Endothelial cell of umbilical vein (primary cell): ENCODE measurements at places on chromosomes 3 and 15.

GRCh38 chr3:134093956-134094355, 64.2 kb upstream of the SLCO2A1 start:
- H3K27me3 ChIP-seq: no peaks in the 10 kb centered on the region
- H3K4me1 ChIP-seq: no peaks in the 10 kb centered on the region
- H3K27ac ChIP-seq: no peak overlapping the region
- no peak overlapping the region for H3K4me3 ChIP-seq

GRCh38 chr3:151430821-151431484, 29.9 kb downstream of the IGSF10 start:
- H3K36me3 ChIP-seq: no peaks in the 10 kb centered on the region
- no peak overlapping the region for H3K27ac ChIP-seq
- H3K4me1 ChIP-seq: no peaks in the 10 kb centered on the region
- DNase-seq: no peak
- no peak overlapping the region for H3K4me3 ChIP-seq

DNA sequence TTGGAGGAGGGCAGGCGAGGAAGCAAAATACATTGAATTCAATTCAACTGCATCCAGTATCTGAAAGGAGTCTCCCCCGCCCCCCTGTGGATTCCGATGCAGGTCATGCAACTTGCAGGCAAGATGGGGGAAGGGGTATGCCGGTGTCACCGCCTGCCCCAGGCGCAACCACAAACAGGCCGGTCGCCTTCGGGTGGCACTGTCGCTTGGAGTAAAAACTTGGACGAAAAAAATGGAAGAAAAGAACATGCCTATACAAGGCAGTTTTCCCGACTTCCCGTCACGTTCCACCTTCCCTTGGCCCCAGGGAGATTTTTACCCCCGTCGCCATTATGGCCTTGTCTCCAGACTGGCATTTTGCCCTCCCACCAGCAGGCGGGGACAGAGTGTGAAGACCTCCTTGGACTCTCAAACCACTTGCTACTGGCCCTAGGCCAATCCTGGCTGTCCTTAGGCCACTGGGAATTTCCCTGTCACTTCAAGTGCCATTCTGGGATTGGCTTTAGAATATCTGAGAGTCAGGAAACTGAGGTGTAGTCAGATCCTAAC, 1.6 kb upstream of the NTRK3 start:
- H3K27ac ChIP-seq: no peak overlapping the region
- no peaks in the 10 kb centered on the region for H3K4me1 ChIP-seq
- H3K27me3 ChIP-seq: peaks cover 38% of the 10 kb centered on the region
- no peak overlapping the region for H3K4me3 ChIP-seq

GRCh38 chr15:66067687-66068086, 185.9 kb downstream of the MEGF11 start:
- H3K27me3 ChIP-seq: no peaks in the 10 kb centered on the region
- no peak for DNase-seq
- no peak overlapping the region for H3K27ac ChIP-seq
- no peaks in the 10 kb centered on the region for H3K36me3 ChIP-seq

- no peaks in the 10 kb centered on the region for H3K27me3 ChIP-seq
- no peaks in the 10 kb centered on the region for H3K4me1 ChIP-seq
- no peak overlapping the region for H3K27ac ChIP-seq
- no peak overlapping the region for H3K4me3 ChIP-seq
- H3K36me3 ChIP-seq: no peaks in the 10 kb centered on the region
Observed at GRCh38 chr3:101690972-101691371, 4.5 kb upstream of the RPL24 start.

- no peak overlapping the region for H3K4me3 ChIP-seq
- no peaks in the 10 kb centered on the region for H3K27me3 ChIP-seq
- no peak for DNase-seq
- peaks cover 16% of the 10 kb centered on the region for H3K4me1 ChIP-seq
- H3K27ac ChIP-seq: no peak overlapping the region
- no peaks in the 10 kb centered on the region for H3K36me3 ChIP-seq
Observed at GRCh38 chr3:112372396-112372795, 39.4 kb downstream of the CD200 start.

DNA sequence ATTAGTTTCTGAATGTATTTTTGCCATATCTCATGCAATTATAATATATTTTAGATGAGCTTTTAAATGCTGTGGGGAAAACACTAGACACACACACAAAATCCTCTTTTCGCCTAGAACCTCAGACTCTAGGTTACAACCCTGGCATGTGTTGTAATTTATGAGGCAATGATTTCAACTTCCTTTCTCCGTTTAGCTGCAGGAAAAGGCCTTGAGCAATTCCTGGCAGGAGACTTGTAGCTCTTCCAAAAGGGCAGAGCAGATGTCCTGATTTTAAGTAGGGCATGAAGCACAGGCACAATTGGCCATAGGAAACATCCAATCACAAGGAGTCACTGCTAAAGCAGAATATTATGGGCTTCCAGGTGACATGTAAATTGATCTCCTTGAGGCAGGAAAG, 82.0 kb downstream of the GPR156 start:
- peak; percentile 82 for DNase-seq
- H3K36me3 ChIP-seq: no peaks in the 10 kb centered on the region
- H3K27ac ChIP-seq: no peak overlapping the region
- H3K27me3 ChIP-seq: no peaks in the 10 kb centered on the region
- H3K4me1 ChIP-seq: peaks cover 8% of the 10 kb centered on the region
